ENCODE measurements at places on chromosomes 3 and 15.

DNA sequence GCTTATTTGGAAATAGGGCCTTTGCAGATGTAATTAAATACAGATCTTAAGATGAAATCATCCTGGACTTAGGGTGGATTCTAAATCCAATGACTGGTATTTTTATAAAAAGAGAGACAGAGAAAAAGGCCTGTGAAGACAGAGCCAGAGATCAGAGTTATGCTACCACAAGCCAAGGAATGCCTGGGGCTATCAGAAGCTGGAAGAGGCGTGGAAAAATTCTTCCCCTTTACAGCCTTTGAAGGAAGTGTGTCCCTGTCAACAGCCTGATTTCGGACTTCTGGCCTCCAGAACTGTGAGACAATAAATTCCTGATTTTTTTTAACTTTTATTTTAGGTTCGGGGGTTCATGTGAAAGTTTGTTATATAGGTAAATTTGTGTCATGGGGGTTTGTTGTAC lies 154.1 kb upstream of the CADPS start:
- DNase-seq, result no peak

DNA sequence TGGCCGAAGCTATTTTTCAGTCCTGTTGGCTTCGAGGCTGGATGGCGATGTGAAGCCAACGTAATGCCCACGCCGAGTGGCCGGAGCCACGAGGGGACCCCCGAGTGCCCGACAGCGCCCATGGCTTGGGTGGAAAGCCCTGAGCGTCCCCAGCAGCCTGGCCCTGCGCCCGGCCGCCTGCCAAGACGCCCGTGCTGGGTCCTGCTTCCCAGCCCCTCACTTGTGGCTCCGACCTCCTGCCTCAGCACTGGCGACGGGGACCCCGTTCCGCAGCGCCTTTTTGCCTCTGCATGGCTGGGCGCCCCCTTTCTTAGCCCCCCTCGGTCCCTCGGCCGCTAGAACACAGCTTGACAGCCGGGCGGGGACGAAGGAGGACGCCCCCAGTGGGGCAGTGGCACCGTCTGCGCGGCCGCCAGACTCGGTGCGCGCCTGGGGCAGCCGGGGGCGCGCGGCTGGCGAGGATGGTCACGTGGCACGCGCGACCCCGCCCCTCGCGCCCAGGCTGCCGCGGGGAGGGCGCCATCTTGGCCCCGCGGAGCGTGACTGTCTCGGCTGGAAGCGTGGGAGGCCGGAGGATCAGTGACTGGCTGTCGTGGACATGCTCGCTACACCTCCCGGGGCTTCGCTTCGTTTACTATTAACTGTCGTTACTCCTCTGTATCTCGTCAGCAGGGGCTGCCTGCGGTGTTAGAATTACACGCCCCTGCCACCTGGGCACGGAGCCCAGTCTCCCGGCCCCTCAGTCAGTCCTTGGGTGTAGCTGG lies 626 bp upstream of the GPR176 start:
- DNase-seq, result peak; percentile 73

- no peak for DNase-seq
Measured at GRCh38 chr15:69664572-69665571, 212.3 kb downstream of the RPLP1 start.

DNA sequence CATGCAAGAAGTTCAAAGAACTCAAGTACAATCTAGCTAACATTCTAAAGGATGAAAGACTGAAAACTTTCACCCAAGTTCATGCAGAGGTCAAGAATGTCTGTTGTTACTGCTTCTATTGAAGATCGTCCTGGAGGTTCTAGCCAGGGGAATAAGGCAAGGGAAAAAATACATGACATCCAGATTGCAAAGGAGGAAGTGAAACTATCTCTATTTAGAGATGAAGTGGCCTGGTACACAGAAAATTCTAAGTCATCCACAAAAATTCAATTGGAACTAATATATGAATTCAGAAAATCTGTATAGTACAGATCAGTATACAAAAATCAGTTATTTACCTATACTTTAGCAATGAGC lies 693.0 kb downstream of the NR2F2 start:
- no peak for DNase-seq

DNA sequence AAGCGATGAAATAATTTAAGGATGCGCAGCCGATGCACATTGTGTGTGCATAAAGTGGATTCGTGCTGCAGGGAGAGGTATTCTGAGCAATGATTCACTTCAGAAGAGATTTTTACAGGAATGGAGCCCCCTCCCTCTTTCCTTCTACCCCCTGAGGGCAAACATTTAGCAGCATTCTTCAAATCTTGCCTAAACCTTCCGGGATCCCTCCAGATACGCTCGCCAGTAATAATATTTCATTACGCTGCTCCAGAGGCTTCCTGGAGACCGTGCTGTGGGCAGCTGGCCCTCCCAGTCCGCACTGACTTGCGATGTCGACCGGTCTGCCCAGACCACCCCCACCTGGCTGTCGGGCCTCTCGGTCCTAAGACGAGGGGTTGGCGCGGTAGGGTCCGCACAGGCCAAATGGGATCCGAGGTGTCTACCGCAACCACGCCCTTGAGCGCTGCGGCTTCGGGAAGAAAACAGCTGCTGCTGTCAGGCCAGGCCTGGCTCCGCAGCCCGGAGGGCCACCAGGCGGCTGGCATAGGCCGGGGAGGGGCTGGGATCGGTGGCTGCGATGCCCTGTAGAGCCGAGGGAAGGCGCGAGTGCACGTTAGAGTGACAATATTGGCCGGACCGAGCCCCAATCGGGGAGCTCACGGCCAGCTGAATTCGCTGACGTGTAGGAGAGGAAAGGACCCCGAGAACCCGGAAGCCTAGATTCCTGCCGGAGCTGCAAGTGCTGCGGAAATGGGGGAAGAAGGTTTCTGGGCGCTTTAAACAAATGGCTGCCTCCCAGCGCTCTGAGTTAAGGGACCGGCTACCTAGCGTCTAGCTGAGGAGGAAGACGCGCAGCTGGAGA lies 14.3 kb downstream of the ZIC4 start:
- DNase-seq, result no peak

- no peak for DNase-seq
Measured at GRCh38 chr3:191383124-191383523, 52.8 kb upstream of the UTS2B start.

DNA sequence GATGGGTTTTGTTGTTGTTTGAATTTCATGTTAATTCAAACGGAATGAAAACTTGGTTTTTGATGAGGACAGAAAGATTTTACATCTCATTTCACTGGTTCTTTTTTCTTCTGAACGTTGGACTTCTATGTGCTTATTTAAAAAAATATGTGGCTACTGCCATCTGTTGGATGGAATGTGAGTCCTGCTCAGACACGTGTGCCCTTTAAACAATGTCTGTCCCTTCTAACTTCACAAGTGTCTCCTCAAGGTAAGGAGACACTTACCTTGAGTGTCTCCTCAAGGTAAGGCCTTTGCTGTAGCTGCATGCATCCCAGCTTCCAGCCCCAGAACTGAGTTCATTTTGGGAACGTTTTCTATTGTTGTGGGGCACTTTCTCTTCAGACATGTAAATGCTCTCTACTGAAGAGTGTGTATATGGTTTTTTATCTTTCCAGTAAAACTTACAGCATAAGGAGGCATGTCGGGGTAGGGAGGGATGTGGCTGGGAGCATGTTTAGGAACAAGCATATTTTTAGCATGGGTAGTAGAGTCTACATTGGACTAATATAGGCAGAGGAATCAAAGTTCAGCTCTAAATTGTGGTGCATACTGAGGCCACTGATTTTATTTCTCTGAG lies 63.1 kb upstream of the UBE3A start:
- DNase-seq, result no peak

GRCh38 chr3:32148351-32148750 lies 41.9 kb downstream of the GPD1L start:
- no peak for DNase-seq

GRCh38 chr3:145817870-145818483 lies 343.0 kb downstream of the PLOD2 start:
- no peak for DNase-seq

GRCh38 chr15:26504009-26504408 lies 268.9 kb downstream of the GABRB3 start:
- no peak for DNase-seq

DNA sequence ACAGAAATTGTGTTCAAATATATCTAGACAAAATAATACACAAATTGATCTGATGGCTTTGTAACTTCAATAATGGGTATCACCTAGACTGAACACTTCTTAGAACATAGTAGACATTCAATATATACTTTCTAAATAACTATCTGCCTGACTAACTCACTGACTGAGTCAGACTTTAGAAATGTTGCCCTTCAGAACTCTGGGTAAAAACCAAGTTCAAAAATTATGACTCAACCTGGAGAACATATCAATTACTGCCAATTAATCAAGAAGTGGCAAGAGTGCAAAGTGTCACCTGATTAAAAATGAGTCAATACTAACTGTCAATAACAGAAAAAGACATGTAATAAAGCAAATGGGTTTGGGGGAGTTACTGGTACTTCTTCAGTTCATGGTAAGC lies 144.6 kb upstream of the TMCO5A start:
- no peak for DNase-seq

GRCh38 chr15:40543082-40543481 lies 21.8 kb downstream of the CCDC32 start:
- no peak for DNase-seq

GRCh38 chr3:184015381-184016019 lies 2.2 kb downstream of the ABCC5 start:
- no peak for DNase-seq

- DNase-seq, result no peak
Measured at GRCh38 chr3:132033471-132033870, 1.3 kb downstream of the CPNE4 start.

- no peak for DNase-seq
Measured at GRCh38 chr3:50478671-50479260, 24.7 kb downstream of the CACNA2D2 start.

GRCh38 chr3:45535665-45536064 lies 58.9 kb upstream of the LIMD1 start:
- no peak for DNase-seq

- no peak for DNase-seq
Measured at GRCh38 chr3:26719134-26719533, 96.6 kb downstream of the LRRC3B start.

GRCh38 chr15:82558502-82558901 lies 18.2 kb upstream of the RPS17 start:
- no peak for DNase-seq

- DNase-seq, result no peak
Measured at GRCh38 chr3:138401834-138402233, 32.6 kb upstream of the ESYT3 start.

DNA sequence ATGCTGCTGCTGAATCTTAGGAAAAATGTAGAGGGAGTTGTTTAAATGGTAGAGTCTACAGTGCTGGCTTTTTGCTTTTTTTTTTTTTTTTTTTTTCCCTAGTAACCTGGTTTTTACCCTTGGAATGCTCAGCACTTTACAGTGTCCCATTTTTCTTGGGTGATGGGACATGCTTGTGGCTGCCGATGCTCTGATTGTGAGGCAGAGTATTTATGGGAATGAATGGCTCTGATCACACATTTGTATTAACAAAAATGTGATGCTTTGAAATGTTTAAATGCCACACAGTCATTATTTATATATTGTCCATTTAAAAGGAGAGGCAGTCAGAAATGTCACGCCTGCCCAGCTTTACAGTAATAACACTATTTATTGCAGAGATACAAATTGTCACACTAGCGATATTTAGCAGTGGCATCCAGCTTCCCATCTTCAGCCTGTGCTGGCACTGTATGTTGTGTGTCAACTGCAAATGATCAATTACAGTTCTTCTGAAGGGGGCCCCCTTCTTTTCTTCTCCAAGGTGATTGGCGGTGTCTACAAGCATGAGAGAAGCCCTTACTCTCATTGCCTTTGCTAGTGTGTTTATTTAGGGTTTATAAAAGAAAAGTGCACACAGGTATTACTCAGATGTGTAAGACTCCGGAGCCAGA lies 30.9 kb upstream of the IGF1R start:
- no peak for DNase-seq

GRCh38 chr3:171149526-171150116 lies 123.1 kb upstream of the SLC2A2 start:
- DNase-seq, result no peak

DNA sequence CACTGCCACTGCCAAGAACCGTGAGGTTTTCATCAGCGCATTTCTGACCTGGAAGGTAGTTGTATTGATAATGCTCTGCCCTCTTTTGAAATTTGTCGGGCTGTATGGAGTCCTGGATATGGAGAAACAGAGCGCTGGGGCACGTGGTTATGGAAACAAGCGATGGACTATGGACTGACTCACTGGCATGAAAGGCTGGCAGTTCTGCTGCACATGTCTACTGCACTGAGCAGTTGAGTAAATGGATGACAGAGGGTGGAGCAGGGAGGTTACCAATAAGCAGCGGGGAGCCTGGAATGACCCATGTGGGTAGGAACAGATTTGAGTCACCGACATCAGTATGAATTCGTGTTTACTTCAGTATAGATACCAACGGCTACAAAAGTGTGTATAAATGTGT lies 429.5 kb downstream of the OCA2 start:
- no peak for DNase-seq

GRCh38 chr3:140311428-140311827 lies 366.4 kb upstream of the TRIM42 start:
- DNase-seq, result no peak

DNA sequence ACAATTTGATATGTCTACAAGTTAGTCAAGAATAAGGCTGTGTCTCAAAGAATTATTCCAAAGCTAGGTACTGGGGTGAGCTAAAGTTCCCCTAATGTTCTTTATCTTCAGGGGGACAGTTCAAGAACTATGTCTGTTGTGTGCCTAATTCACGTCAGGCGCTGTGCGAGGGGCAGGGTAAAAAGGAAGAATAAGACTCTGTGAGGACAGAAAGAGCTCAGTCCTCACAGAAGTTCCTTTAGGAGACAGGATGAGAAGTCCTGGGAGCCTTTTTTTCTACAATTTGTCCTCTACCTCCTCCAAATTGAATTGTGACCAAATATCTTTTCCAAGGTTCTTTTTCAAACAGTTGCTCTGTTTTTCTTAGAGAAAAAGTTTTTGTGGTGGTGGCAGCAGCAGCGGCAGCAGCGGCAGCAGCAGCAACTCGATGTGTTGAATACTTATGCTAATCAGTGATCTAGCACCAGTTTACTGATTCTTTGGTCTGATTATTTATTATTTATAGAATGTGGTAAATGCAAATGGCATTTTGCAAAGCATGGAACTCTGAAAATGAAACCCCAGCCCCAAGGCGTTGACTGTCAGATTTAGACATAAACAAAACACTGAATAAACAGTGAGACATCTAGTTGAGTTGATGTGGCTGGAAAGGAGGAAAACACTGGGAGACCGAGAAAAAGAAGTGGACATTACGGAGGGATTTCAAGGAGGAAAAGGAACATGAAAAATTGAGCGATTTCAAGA lies 88.6 kb downstream of the GTPBP8 start:
- no peak for DNase-seq

GRCh38 chr15:36632226-36632625 lies 52.8 kb downstream of the CDIN1 start:
- no peak for DNase-seq

GRCh38 chr3:87732294-87732693 lies 326.5 kb downstream of the CGGBP1 start:
- no peak for DNase-seq

All from stimulated activated CD4-positive, alpha-beta T cell treated with anti-CD3 and anti-CD28 coated beads, Interleukin-12 subunit alpha, Interleukin-12 subunit beta, amount 100 ng/mL, for 24 hours (primary cell).